ENCODE measurements at places on chromosomes 12 and 14. TPM values are rescaled to one million over a fixed set of nuclear protein-coding genes. Genes with fewer than 3 reads are reported as not detected.

RTL1 gene
- polyA plus RNA-seq = not detected

PCED1B gene
- not detected for polyA plus RNA-seq

OR10AD1 gene
- not detected for polyA plus RNA-seq

TPPP2 gene
- polyA plus RNA-seq = not detected

NTN4 gene
- polyA plus RNA-seq = 8.2 TPM

CFAP54 gene
- 1.1 TPM for polyA plus RNA-seq

NANOG gene
- polyA plus RNA-seq = not detected

AICDA gene
- polyA plus RNA-seq = not detected

AQP6 gene
- polyA plus RNA-seq = not detected

BTBD7 gene
- polyA plus RNA-seq = 11.4 TPM

METTL3 gene
- 234 TPM for polyA plus RNA-seq

ASB8 gene
- polyA plus RNA-seq = 54.8 TPM

SLC15A4 gene
- polyA plus RNA-seq = 34.7 TPM

TOMM20L gene
- polyA plus RNA-seq = not detected

TAS2R19 gene
- 5.7 TPM for polyA plus RNA-seq

AQP2 gene
- not detected for polyA plus RNA-seq

OVCH1 gene
- 0.83 TPM for polyA plus RNA-seq

CCDC184 gene
- 40.2 TPM for polyA plus RNA-seq

CLEC1B gene
- polyA plus RNA-seq = not detected

MYF5 gene
- not detected for polyA plus RNA-seq

CLEC6A gene
- polyA plus RNA-seq = not detected

GDF3 gene
- not detected for polyA plus RNA-seq

PRPH gene
- polyA plus RNA-seq = not detected

MAP1LC3B2 gene
- 1.8 TPM for polyA plus RNA-seq

B3GNT4 gene
- 1.8 TPM for polyA plus RNA-seq

MIS18BP1 gene
- 5.3 TPM for polyA plus RNA-seq

ARHGDIB gene
- 7.7 TPM for polyA plus RNA-seq

KRT6C gene
- not detected for polyA plus RNA-seq

PRICKLE1 gene
- 20.6 TPM for polyA plus RNA-seq

TMPO gene
- polyA plus RNA-seq = 133 TPM

SERPINA10 gene
- polyA plus RNA-seq = not detected

RD3L gene
- polyA plus RNA-seq = 0.69 TPM

USP44 gene
- 3.2 TPM for polyA plus RNA-seq

FSCB gene
- polyA plus RNA-seq = not detected

HOXC6 gene
- not detected for polyA plus RNA-seq

OR4K14 gene
- polyA plus RNA-seq = not detected

SPIC gene
- polyA plus RNA-seq = not detected

BEST3 gene
- not detected for polyA plus RNA-seq

INHBC gene
- not detected for polyA plus RNA-seq

NINJ2 gene
- polyA plus RNA-seq = not detected

NKX2-8 gene
- polyA plus RNA-seq = not detected

FOXJ2 gene
- 5.8 TPM for polyA plus RNA-seq

STON2 gene
- polyA plus RNA-seq = 11.3 TPM
